ENCODE measurements at places on chromosomes 4 and X. TPM values are rescaled to one million over a fixed set of nuclear protein-coding genes. Genes with fewer than 3 reads are reported as not detected.

DNA sequence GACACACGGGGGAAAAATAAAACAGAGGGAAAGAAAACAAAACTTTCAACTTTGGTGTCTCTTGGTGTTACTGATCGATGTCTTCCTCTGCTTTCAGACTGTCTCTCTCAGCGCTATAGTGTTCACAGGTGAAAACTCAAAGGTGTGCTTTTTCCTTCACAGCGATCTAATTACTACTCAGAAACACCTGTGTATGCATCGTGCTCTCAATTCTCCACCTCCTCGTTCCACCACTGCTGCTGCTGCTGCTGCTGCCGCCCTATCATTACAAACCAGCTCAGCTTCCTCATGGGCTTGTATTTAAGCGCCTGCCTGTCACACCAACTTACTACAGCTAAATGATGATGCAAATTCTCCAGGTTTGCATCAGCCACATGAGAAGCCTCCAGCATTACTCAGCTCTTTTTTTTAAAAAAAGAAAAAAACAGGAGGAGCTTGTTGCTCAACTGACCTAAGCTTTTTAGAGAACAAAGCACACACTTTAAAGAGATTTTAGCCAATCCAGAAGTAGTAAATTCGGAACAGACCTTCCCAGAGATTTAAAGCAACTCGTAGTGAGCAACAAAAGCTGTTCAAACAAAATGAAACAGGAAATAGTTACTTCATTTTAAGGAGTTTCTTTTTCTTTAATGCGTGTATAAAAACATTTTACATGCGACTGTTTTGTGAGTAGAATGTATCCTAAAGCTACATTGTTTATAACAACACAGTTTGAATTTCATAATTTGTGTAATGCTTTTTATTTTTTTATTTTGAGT, at the start of gene SLC7A11:
Gene SLC7A11, minus strand, starts transcription at position 274 of the 758 bp plus-strand sequence. CDS start 280 bp downstream, outside the sequence.
- no peaks in the 10 kb centered on the region for H3K27me3 ChIP-seq
- H3K36me3 ChIP-seq: no peaks in the 10 kb centered on the region
- DNase-seq: peak; percentile 33
- peak within 1 kb of the TSS; percentile 94 for H3K4me3 ChIP-seq
- peaks cover 52% of the 10 kb centered on the region for H3K4me1 ChIP-seq
- peak within 1 kb of the TSS; percentile 98 for H3K27ac ChIP-seq

GRCh38 chr4:161419822-161420221, 744.0 kb downstream of the FSTL5 start:
- DNase-seq: no peak
- no peak overlapping the region for H3K27ac ChIP-seq
- H3K36me3 ChIP-seq: no peaks in the 10 kb centered on the region
- no peaks in the 10 kb centered on the region for H3K27me3 ChIP-seq

ABHD18 gene
- total RNA-seq: 10.3 TPM

TMPRSS11F gene
- total RNA-seq: not detected

PPEF2 gene
- total RNA-seq: not detected

CAPN6 gene
- 0.82 TPM for total RNA-seq

PDHA1 gene
- 178 TPM for total RNA-seq

Data from neural crest cell (in vitro differentiated cells).